ENCODE measurements at places on chromosomes 1 and 21. TPM values are rescaled to one million over a fixed set of nuclear protein-coding genes. Genes with fewer than 3 reads are reported as not detected.

DNA sequence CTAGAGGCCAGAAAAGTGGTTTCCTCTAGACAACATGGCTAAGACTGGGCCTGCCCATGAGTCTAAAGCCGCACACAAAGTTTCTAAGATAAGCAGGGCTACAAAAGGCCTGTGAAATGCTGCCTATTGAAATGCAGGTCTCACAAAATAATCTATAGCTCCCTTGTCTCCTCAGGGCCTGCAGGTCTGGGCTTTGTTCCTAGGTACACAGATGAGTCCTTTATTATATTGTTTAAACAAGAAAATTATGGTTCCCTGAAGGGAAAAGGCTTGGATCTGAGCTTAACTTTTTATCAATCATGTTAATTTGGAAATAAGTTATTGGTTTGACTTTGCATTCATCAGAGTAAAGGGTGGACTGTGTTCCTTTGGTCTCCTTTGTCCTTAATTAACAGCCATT, 413.4 kb upstream of the BEND5 start:
- DNase-seq: no peak

DNA sequence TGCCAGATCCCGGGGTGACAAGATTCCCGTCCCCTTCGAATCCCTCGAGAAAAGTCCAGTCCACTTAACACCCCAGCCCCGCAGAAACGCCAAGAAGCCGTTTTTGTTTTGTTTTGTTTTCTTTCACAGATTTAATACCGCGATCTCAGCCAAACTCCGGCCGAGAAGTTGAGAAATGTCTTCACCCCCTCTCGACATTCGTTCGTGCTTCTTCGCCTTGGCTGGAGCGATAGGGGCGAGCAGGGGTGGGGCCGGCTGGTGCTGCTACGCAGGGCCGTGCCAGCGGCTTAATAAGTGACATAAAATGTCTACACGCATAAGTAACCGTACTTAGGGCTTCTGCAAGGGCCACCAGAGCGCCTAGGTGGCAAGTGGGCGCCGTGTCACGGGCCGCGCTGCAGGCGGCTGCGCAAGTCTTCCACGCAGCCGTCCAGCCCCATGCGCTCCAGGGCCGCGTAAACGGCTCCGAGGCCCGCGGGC, 4.9 kb downstream of the TNFRSF25 start:
- DNase-seq: no peak

DNA sequence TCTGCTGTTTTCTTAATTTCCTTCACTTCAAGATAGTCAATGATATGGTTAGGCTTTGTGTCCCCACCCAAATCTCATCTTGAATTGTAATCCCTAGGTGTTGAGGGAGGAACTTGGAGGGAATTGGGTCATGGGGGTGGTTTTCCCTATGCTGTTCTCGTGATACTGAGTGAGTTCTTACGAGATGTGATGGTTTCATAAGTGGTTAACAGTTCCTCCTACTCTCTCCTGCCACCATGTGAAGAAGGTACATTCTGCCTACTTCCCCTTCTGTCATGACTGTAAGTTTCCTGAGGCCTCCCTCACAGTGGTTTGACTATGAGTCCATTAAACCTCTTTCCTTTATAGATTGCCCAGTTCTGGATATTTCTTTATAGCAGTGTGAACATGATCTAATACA, 74.0 kb upstream of the SAMSN1 start:
- DNase-seq: no peak

DNA sequence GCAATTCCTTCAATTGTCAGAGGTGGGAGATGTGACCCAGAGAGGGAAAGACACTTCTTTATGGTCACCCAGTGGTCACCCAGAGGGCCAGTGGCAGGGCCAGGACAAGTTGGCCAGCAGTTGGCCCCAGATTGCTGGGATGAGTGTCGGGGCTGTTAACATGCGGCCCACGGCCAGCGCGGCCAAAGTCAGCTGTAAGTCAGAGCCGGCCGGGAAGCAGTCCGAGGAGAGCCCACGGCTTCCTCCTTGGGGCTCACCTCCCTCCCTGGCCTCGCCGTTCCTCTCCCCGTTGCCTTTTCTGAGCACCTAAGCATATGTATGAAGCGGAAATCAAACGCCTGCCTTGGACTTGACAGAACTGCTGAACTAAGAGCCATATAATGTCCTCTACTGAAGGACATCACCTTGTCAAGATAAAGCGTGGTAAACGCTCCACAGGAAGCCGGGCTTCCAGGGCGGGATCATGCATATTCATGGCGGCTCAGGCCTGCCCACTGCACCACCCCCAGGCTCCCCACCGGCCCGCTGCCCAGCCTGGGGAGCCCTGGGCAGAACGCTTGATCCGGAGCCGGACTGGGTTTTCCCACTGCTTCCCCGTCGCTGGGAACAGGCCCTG, 245.4 kb upstream of the POU3F1 start:
- DNase-seq: no peak

DNA sequence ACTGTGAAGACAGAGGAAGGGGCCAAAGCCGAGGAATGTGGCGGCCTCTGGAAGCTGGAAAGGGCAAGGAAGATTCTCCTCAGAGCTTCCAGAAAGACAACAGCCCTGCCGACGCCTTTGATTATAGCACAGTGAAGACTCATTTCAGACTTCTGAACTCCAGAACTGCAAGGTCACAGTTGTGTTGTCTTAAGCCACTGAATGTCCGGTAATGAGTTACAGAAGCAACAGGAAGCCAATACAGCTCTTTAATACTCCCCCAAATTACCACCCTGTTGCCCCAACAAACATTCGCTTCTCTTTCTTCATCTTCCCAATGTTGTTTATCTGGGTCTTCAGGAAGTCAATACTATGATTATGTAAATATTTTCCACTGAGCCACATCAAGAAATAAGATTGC, 44.0 kb downstream of the ETS2 start:
- DNase-seq: no peak

DNA sequence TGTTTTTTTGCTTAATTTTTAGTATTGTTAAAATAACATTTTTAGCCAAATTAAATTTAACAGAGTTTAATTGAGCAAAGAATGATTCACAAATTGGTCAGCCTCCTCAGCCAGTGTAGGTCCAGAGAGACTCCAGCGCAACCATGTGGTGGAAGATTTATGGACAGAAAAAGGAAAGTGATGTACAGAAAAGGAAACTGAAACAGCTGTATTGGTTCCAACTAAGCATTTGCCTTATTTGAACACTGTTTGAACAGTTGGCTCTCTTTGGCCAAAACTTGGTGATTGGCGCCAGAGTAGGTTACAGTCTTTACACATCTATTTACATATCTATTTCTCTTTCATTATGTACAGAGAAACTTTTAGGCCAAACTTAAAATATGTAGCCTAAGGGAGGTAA, 19.4 kb downstream of the RPS6KC1 start:
- DNase-seq: no peak

- DNase-seq: no peak
These were observed 51.5 kb upstream of the ERRFI1 start for GRCh38 chr1:8077602-8078001.

GRCh38 chr1:234670967-234671626, 61.1 kb upstream of the IRF2BP2 start:
- no peak for DNase-seq

DNA sequence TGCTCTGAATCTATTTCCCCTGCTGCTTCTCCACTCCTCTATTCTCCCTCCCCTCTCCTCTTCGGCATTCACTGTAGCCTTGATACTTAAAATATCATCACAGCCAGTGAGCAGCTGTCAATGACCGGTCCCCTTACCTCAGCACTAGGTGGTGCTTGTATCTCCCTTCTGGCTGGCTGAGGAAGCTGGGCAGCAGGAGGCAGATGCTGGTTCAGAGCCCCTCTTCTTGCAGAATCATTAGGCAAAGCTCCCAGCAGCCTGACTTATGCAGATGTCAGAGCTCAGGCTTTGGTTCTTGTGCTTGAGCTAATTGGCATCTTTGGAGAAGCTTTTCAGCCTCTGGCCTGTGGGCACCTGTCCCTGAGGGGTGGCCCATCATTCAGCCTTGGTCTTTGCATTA, 31.9 kb upstream of the KCNA2 start:
- DNase-seq: no peak

GRCh38 chr1:245751726-245752470, 597.1 kb downstream of the KIF26B start:
- no peak for DNase-seq

GRCh38 chr1:245807306-245807705, 652.5 kb downstream of the KIF26B start:
- peak; percentile 54 for DNase-seq

GRCh38 chr1:45802343-45803298, 791 bp upstream of the MAST2 start:
- no peak for DNase-seq

GRCh38 chr1:214281021-214281719, at the start of gene SMYD2:
TSS of gene SMYD2 (plus strand) at chr1:214281159. CDS start at chr1:214281255, 96 bp downstream.
- DNase-seq: no peak

- DNase-seq: no peak
These were observed 500 bp downstream of the EPHA10 start for GRCh38 chr1:37764414-37764825.

GRCh38 chr1:78141531-78142231, 95.9 kb downstream of the GIPC2 start:
- DNase-seq: no peak

DNA sequence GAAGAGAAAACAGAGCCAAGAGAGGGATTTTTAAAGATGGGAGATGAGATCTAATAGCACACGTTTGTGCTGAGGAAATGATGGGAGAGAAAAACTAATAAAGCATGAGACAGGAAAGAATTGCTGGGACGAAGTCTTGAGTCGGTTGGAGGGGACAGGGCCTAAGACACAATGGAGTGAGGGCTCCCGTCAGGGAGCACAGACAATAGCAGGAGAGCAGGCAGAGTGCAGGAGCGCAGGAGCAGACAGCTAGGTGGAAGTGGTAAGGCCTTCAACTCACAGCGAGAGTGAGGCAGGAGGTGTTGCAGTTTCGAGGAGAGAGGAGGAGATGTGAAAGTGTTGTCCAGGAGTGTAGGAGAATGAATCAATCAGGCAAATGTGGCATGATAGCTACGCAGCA, 59.9 kb upstream of the SOX13 start:
- DNase-seq: no peak

GRCh38 chr1:36322786-36323635, 434 bp downstream of the EVA1B start:
- DNase-seq: no peak

- no peak for DNase-seq
These were observed 55.4 kb downstream of the KCNAB2 start for GRCh38 chr1:6100861-6101783.

GRCh38 chr1:35929730-35930592, 944 bp upstream of the AGO3 start:
- DNase-seq: no peak

MNDA gene
- total RNA-seq: 3.2 TPM

RGS7 gene
- not detected for total RNA-seq

CFHR3 gene
- total RNA-seq: not detected

EPHA8 gene
- total RNA-seq: not detected

All from vagina (tissue), 2 donors.